Heart left ventricle (tissue), 16 donors: ENCODE measurements at places on chromosomes 1 and 21. TPM values are rescaled to one million over a fixed set of nuclear protein-coding genes. Genes with fewer than 3 reads are reported as not detected.
A peak's percentile ranks its signal among the peaks of the same experiment; 100 is the strongest.

- no peaks in the 10 kb centered on the region for H3K27me3 ChIP-seq
- peak; percentile 99 for DNase-seq
- peak overlapping the region; percentile 49 for H3K4me3 ChIP-seq
- peaks cover 14% of the 10 kb centered on the region for H3K4me1 ChIP-seq
- H3K27ac ChIP-seq: peak overlapping the region; percentile 90
- peaks cover 2% of the 10 kb centered on the region for H3K36me3 ChIP-seq
Measured at GRCh38 chr1:15885701-15886610, 38.4 kb downstream of the SPEN start.

GRCh38 chr1:77283701-77284425, 2.0 kb downstream of the AK5 start:
- no peak overlapping the region for H3K4me3 ChIP-seq
- no peaks in the 10 kb centered on the region for H3K36me3 ChIP-seq
- H3K27me3 ChIP-seq: peaks cover 29% of the 10 kb centered on the region
- H3K27ac ChIP-seq: no peak overlapping the region
- H3K4me1 ChIP-seq: peaks cover 6% of the 10 kb centered on the region

DNA sequence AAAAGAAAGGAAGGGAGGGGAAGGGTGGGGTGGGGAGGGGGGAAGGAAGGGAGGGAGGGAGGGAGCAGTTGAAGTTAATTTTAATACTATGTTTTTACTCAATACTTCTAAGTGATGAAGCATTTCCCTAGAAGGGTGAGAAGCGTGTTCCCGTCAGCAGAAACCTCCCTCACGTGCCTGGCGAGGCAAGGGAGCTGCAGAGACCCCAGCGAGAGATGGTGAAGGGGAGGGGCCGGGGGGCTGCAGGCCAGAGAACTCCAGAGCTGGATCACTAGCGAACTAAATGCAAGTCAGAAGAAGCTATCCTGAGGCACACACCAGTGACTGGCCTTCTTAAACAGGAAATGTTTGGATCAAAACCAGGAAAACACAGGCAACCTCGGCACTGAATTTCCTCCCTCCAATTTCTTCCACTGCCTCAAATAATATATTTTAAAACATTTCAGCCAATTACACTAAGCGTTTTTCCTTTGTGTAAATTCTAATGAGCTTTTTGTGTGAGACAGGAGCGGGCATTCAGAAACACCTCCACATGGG, 18.0 kb downstream of the WDR4 start:
- no peak overlapping the region for H3K27ac ChIP-seq
- H3K27me3 ChIP-seq: no peaks in the 10 kb centered on the region
- no peaks in the 10 kb centered on the region for H3K36me3 ChIP-seq
- DNase-seq: no peak
- H3K4me3 ChIP-seq: no peak overlapping the region

GRCh38 chr1:180482425-180483275, 19.7 kb downstream of the ACBD6 start:
- no peaks in the 10 kb centered on the region for H3K36me3 ChIP-seq
- no peak for DNase-seq
- no peak overlapping the region for H3K27ac ChIP-seq

GRCh38 chr1:116529199-116529631, 41.6 kb downstream of the CD58 start:
- H3K4me3 ChIP-seq: no peak overlapping the region
- peaks cover 3% of the 10 kb centered on the region for H3K36me3 ChIP-seq
- no peak for DNase-seq
- H3K27ac ChIP-seq: no peak overlapping the region
- H3K4me1 ChIP-seq: peaks cover 13% of the 10 kb centered on the region

The C2CD4D gene
- polyA plus RNA-seq: not detected

The TMEM51 gene
- polyA plus RNA-seq: 3.5 TPM

The KCNA10 gene
- not detected for polyA plus RNA-seq
